Activated naive CD4-positive, alpha-beta T cell (primary cell): ENCODE measurements at places on chromosomes 16 and 17.

DNA sequence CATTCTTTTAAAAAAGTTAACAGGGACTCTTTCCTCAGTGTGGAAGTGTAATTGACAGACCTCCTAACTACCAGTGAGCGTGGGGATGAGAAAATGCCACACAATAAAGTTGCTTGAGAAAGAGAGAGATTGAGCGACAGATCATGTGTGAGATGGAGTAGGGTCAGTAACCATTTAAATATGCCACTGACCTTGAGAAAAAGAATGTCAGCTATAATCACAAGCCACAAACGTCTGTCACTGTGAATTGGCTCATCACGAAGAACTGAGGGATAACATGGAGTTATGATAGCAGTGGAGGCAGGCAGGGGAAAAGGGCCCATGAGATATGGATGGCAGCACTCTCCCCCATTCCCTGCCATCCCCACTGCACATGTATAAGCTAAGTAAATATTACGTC, 253.9 kb downstream of the SLC39A11 start:
- no peak for DNase-seq

DNA sequence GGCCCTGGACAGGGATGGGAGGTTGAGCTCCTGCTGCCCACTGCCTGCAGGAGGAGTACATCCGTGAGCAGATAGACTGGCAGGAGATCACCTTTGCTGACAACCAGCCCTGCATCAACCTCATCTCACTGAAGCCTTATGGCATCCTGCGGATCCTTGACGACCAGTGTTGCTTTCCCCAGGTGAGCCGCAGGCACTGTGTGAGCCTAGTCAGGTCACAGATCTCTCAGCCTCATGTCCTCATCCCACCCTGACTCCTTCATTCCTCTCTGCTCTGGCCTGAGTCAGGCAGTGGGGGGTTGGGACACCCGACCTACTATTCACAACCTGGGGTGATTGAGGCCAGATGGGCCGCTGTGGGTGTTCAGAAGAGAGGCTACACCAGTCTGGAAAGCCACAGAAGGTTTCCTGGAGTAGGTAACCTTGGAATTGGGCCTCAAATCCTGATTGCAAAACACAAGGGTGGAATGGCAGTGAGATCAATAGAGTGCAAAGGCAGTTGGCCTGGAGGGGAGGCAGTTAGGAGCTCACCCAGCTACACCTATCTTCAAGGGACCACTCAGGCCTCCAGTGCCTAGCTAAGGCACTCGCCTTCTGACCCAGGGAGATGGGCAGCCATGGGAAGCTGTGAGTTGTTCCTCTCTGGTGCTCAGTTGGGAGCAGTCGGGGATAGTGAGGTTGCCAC, 29.7 kb downstream of the MYO15A start:
- DNase-seq, result no peak

GRCh38 chr17:29710891-29711418, 88.2 kb upstream of the CORO6 start:
- no peak for DNase-seq

DNA sequence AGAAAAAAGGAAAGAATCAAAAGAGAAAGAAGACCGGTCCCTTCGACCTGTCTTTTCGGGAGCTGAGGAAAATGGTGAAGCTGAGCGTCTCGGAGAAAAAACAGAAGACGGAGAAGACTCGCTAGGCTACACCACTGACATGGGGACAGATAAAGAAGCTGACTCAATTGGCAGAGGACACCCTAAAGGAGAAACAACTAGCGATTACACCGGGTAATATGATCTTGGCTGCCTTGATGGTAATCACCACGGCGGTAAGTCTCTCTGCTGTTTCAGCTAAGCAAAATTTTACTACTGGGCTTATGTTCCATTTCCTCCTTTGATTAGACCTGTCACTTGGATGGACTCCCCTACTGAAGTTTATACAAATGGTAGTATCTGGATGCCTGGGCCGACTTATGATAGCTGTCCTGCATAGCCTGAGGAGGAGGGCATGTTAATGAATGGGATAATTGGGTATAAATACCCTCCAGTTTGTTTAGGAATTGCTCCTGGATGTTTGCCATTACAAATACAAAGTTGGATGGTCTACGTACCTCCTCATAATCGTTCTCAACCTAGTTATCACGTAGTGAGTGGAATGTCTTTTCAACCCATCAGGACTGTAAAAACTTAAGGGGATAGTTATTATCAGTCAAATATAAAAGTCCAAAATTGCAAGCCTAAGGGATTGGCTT, 24.1 kb downstream of the ALOX15B start:
- no peak for DNase-seq

- no peak for DNase-seq
These were observed 2.7 kb downstream of the MPRIP start for GRCh38 chr17:17044846-17045561.

DNA sequence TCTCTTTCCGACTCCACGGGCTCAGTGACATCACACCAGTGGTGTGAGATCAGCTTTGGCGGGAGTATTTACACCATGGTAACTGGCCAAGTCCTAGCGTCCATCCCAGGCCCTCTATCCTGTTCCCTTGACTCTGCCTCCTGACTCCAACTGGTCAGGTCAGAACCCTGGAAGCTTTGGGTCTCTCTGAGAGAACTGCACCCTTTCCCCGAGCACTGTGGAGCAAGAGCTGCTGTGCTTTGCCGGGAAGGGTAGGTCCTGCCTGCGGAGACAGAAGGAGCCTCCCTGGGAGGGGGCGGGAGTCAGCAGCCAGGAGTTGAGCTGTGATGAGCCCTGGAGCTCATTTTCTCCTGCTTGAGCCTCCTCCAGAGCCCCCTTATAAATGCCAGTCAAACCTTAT, 212.1 kb upstream of the TNRC6C start:
- DNase-seq, result no peak

DNA sequence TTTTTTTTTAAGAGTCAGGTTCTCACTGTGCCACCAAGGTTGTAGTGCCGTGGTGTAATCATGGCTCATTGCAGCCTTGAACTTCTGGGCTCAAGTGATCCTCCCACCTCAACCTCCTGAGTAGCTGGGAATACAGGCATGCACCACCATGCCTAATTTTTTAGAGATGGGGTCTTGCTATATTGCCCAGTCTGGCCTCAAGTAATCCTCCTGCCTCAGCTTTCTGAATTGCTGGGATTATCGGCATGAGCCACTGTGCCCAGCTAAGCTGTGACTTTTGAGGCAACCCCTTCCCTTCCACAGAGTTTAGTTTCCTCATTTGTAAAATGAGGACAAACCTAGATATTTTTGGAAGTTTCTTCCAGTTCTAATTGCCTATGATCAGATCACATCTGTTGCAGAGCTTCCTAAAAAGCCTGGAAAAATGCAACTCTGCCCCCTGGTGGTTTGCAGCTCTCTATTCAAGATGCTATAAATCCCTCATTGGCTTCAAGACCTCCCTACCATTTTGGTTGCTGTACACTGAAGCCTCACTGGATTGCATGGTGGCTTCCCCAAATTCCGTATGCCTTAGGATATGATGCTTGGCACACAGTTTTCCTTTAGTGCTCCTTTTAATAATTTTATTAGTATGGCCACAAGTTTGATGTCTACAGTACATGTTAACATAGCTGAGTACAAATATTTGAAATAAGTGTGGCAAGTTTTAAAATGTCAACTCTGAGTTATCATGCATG, 19.3 kb downstream of the GDE1 start:
- DNase-seq, result peak; percentile 3

DNA sequence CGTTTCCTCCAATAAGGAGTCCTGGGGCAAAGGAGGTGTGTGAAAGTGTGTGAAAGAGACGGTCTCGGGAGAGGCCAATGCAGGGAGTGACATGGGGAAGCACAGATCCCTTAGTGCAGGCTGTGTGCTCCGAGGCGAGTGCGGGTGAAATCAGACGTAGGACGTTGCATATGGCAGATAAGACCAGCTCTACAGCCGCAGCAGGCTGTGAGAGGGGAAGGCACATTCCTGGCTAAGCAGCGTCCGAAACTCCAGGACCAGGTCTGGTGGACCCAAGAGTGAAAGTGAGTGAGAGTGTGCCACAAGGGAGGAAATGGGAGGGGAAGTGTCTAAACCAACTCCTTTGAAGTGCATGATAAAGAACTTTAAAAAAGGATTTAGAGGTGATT, 11.3 kb downstream of the POLR3K start:
- DNase-seq, result no peak

- DNase-seq, result no peak
These were observed 1.6 kb downstream of the TMC8 start for GRCh38 chr17:78132084-78132676.

- DNase-seq, result no peak
These were observed 15.1 kb downstream of the FOXJ1 start for GRCh38 chr17:76125922-76126321.

DNA sequence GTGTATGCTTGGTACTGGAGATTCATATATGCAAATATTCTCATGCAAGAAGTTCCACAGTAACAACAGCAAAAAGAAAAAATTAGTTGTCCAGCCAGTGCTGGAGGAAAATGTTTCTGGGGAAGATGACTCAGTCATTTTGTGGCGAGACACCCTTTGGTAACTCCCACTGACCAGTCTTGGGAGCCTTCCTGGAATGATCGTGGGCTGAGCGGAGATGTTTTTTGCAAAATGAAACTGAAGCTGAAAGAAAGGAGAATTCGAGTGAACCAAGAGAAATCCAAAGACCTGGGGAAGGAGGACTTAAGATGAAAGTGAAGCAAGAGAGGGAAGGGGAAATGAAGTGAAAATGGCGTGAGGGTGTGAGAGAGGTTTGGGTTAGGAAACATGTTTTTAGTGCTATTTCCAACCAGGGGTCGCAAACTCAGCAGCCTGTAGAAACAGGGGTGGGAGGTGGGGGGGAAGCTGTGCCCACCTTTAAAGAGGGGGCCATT, 5.2 kb downstream of the ITPRIPL2 start:
- no peak for DNase-seq

- no peak for DNase-seq
These were observed 244.6 kb upstream of the MAF start for GRCh38 chr16:79845033-79845733.

GRCh38 chr16:86809458-86809955, 231.2 kb downstream of the FOXL1 start:
- no peak for DNase-seq

DNA sequence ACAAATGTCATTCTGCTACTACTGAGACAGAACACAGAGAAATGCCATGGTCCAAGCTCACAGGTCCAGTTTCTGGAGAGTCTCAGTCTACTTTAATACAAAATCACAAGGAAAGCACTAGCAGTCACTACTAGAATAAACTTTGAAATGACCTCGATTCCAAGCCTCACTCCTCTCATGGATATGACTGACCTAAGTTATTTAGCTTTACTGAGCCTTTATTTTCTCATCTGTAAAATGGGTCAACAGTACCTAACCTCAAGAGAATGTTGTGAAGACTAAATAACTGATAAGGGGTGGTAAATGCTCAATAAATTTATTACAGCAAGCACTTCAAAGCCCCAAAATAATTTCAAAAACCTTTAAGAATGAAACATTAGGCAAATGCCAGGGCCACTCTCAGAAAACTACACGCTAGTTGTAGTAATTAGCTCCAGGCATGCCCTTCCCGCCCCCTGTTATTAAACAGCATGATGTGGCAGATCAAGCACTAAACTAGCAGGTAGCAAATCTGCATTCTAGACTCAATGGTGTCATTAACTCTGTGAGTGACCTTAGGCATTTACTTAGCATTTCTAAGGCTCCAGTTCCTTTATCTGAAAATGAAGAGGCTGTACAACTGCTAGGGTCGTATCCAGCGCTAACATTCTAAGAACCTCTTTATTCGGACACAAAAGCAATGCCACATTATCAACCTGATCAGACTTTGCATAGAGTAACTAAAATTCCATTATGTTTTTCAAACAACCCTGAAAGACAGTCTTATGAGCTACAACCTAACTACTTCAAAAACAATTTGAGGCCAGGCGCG, 8.4 kb downstream of the GSPT1 start:
- no peak for DNase-seq

DNA sequence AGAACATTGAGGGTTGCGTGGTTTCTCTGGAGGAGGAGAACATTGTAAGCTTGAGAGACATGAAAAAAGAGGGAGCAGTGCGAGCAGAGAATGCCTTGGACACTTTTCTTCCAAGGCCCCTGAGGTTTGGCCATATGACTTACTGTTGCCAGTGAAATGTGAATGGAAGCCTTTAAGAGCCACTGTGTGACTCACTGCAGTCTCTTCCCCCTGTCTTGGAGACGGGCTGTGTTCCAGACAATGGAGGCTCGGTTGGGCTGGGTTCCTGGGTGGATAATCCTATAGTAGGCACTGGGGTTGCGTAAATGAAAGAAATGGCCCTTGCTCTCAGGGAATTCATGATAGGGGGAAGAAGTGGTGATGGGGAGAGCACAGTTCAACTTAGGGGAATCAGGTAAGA, 75.5 kb downstream of the SHISA9 start:
- DNase-seq, result no peak

DNA sequence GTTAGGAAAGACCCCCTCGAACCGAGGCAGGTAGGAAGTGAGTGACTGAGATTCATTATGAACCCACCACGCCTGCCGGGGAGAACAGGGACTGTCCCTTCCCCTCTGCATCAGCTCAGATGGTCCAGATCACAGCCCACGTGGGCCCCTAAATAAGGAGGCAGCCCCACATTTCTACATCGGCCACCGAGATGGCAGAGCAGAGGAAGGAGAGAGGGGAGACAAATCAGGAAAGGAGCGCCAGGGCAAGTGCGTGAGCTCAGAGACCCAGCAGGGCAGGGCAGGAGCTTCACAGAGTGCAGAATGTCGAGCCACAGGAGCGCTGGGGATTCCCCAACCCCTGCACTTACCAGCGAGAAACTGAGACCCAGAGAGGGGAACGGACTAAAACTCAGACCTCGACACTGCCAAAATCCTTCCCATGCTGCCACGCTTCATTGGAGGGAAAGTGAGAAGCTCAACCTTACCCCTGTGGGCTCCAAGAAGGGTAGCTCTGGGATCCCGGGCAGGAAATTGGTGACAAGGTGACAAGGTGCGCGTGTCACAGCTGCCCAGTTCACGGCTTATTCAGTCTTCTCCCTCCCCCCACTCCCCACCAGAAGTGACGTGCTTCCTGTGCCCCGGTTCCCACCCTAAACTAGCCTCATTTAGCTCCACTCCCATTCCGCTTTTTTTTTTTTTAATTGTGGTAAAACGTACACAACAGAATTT, at the start of gene ICAM2:
Gene ICAM2, minus strand, starts transcription at position 578 of the 711 bp plus-strand sequence. CDS start 13,942 bp downstream, outside the sequence.
- peak; percentile 71 for DNase-seq

DNA sequence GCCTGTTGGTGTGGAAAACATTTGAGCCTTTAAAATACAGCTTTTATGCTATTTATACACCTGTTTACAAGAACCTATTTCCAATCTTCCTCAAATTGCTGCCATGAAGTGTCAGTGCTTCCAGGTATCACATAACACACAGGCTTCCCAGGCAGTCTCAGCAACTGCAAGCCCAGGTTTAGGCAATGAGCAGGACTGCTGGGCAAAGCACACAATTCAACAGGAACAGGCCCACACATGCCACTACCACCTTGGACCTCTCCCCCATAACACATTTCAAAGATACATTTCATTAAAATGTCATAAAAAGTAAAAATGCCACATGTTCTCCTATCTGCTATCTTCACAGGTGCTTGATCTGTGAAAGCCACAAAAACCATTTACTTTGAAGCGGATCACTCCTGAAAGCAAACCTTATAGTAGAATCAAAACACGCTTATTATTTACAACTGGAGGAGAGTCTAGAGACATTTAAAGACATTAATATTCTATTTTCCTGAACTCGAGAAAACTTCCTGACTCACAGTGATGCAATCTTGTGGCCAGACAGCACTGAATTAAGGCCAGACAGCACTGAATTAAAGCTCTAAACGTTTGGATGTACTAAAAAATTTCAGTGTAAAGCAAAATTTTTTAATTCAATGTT, 31.5 kb downstream of the ANKFY1 start:
- DNase-seq, result no peak
